Activated T-cell treated with anti-CD3 and anti-CD28 coated beads, Interleukin-2, amount 50 U/mL, for 48 hours (primary cell): ENCODE measurements at places on chromosomes 7 and 10.

GRCh38 chr10:120793088-120793487 lies 58.1 kb upstream of the WDR11 start:
- DNase-seq, result no peak

DNA sequence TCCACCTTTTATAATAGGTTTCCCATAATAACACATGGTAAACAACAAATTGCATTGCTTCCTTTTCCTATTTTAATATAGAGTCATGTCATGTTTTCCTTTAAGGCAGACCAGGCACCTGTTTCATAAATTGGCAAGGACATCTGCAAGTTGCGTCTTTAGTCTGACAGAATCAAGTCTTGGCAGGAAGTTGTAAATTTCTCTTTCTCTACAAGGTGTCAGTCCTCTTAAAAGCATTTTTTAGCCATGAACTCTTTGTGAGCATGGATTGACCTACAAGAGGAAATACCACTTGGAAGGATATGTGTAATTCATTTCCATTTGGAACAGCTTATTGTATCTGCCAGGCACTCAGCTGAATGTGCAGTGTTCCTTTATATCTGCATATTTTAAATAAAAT lies 176.8 kb downstream of the PRKG1 start:
- no peak for DNase-seq

GRCh38 chr10:8235253-8236027 lies 181.0 kb downstream of the GATA3 start:
- peak; percentile 25 for DNase-seq

DNA sequence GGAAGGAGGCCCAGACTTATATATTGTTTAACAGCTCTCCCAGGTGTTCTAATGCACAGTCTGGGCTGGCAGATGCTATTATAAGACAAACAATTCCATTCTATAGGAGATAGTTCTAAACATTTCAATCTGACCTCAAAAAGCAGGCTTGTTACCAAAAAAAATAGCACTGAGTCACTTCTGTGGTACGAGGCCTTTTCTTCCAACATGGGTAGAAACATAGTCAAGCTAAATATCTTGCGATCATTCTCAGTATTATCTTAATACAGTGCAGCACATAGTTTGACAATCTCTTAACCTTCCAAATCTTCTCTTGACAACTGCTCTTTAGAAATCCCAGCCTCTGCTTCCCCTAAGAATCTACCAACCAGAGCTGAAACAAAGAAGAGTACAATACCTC lies 46.6 kb upstream of the MKX start:
- DNase-seq, result no peak

GRCh38 chr7:112882991-112883390 lies 92.8 kb upstream of the TMEM168 start:
- DNase-seq, result no peak

GRCh38 chr10:92894081-92894655 lies 45.8 kb downstream of the EXOC6 start:
- DNase-seq, result no peak

- no peak for DNase-seq
Observed at GRCh38 chr7:123237-123636, 69.1 kb upstream of the FAM20C start.

GRCh38 chr7:27147199-27148030 lies at the start of gene HOXA6:
HOXA6 (minus strand) TSS chr7:27147774; CDS start chr7:27147749, 25 bp downstream.
- no peak for DNase-seq

DNA sequence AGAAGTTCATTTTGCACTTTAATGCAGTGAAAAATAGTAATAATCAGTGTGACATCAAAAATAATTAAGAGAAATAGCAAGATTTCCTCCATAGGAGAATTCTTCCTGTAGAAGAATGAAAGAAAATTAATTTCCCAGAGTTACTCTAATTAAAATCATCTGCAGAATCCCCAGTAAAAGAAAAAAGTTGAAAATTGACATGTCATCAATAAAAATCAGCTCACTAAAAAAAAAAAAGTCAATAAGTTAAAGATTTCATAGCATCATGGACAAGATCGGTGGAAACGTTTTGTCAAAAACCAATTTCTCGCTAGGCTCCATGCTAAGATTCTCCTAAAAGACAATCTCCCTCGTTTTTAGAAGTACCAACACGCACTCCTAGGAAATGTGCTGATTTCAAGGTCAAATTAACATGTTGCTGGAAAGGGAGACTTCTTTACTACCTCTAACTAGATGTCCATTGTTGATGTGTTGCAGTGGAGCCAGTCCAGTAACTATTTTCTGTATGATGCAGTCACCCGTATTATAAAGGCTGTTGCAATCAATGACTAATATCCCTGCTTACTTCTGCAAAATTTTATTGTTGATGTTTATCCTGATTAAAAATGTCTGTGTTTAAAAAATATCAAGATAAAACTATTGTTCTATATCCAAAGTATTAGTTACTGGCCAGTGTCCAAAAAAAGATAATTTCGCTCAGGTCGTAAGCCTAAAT lies 591.9 kb upstream of the MGMT start:
- DNase-seq, result no peak

GRCh38 chr10:30562787-30563186 lies 66.8 kb downstream of the LYZL2 start:
- DNase-seq, result peak; percentile 41

DNA sequence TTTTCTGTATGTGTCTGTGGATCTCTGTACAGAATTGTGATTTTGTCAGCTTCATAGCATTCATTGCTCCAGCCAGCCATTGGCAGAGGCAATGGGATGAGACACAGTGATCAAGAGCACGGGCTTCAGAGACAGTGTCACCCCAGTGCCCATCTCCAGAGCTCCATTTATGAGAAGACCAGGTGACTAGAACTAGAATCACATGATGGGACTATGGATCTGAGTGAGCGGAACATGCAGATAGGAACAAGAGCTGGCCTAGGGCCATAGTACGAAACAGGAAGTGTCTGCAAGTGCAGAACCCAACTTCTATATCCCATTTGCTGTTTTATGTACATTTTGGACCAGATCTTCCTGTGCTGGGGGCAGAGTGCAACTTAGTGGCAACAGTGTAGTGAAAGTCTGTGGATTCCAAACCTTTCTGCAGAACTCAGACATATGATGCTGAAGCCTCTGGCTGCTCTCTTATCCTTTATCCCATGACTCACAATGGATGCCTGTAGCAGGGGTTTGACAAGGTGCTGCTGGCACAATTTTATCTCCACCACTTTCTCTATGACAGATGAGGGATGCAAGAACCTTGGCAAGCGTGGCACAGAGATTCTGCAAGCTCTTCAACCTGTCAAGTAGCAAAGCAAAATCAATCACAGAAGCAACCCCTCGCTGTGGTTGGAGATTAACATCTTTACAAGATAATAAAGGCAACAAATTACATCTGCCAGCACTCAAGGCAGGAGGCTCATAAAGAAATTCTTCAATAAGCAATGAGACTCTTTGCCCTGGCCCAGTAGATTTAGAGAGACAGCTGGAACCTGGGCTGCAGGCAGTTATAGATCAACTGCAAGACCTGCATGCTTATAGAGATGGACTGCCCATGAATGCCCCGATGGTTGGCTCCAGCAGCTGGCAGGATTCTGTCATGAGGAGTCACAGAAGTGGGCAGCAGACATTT lies 681.3 kb downstream of the TNS3 start:
- DNase-seq, result no peak

- DNase-seq, result no peak
Observed at GRCh38 chr7:94061326-94061725, 57.2 kb upstream of the BET1 start.

DNA sequence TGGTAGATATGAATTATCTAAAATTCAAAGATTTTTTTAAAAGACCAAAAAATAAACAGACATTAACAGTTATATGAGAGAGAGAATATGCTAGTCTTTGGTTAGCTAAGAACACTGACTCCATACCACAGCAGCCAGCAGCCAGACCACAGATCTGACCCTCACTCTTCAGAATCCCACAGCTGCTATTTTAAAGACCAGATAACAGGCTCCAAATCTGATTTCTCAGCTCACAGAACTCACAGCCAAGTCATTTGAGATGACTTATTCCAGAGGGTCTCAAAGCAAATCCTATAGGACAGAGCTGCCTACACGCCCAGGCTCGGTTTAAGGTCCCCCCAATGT lies 20.4 kb downstream of the NUDCD3 start:
- DNase-seq, result no peak

DNA sequence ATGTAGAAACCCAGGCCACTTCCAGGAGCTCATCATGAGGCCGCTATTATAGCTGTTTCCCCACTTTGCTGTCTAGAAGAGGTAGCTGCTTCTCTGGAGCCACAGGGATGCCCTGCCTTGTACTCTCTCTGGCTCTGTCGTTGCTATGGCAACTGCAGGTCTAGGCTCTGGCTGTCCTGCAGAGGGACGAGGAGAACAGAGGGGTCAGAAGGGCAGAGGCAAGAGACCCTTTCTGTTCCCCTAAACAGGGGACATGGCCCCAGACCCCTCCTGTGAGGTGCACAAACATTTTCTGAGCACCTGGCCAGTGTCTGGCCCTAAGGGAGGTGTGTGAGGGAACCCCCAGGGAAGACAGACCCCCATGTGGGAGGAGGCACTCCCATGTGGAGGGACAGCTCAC lies 31.4 kb downstream of the ITPRIP start:
- no peak for DNase-seq

GRCh38 chr10:61313460-61313859 lies 139.7 kb downstream of the TMEM26 start:
- no peak for DNase-seq

DNA sequence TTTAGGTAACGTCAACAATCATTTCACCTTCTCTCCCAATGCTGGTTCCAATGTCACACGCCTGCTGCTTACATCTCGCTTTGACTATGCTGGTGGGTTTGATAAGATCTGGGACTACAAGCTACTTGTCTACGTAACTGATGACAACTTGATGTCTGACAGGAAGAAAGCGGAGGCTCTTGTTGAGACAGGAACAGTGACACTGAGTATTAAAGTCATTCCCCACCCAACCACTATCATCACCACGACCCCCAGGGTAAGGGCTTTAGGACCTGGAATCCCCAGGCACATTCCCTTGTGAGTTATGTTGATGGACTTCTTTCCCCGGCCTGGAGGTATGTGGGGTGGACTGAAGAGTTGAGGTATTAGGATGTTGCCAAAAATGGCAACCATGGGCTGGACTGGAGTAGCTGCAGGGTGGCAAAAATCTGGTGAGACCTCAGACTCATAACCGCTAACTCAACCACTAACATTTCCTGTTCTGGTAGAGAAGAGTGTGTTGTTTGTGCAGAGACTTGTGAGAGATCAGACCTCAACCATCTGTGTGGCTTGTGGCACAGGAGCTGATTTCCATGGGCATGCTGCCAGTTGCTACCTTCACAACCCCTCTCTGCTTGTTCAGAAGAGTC lies 59.2 kb downstream of the CDHR3 start:
- DNase-seq, result peak; percentile 78

GRCh38 chr7:27709137-27710075 lies 30.6 kb upstream of the TAX1BP1 start:
- no peak for DNase-seq

DNA sequence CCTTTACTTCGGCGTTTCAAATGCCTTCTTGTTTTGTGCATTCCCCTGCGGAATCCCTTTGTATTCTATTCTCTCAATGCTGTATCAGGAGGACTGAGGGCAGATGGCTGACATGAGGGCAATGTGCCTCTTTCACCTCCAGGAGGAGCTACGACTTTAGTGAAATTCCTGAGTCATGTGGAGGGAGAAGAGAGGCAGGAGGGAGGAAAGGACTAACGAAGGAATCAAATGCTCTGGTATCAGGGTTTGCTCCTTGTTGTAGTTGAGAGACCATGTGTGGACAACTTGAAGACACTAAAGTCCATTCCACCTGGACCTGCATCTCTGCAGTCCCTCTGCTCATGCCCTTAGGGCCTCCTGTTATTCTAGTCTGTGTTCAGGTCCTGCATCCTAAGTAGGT lies 40.2 kb upstream of the PRSS58 start:
- no peak for DNase-seq

DNA sequence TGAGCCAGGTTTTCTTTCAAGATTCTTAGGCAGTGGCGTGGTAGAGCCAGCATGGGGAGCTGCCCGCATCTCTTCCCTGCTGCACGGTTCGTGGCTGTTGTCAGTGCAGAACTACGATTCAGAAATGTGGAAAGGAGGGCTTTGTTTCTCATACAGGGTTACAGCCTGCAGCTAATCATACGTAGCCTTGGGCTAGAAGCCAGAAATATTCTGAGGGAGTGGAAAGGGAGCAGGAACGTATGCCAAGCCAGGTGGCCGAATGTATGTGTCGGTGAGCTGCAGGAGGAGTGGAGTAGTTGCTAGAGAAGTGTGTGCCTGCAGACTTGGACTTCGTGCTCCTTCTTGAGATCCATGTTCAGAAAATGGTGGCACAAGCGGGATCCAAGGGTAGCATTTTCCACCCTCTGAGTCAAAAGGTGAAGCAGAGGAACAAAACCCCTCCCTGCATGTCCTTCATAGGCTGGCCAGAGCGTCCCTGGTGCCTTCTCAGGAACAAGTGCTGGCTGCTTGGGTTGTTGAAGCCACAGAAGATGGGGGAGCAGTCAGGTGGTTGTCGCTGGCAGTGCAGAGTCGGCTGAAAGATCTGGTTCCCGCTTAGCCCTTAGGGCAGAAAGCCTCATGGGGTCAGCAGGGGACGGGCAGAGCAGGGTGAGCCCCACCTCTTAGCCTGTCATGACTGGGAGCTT lies 40.9 kb downstream of the LANCL2 start:
- no peak for DNase-seq

GRCh38 chr7:102044984-102045673 lies 227.7 kb downstream of the CUX1 start:
- no peak for DNase-seq

DNA sequence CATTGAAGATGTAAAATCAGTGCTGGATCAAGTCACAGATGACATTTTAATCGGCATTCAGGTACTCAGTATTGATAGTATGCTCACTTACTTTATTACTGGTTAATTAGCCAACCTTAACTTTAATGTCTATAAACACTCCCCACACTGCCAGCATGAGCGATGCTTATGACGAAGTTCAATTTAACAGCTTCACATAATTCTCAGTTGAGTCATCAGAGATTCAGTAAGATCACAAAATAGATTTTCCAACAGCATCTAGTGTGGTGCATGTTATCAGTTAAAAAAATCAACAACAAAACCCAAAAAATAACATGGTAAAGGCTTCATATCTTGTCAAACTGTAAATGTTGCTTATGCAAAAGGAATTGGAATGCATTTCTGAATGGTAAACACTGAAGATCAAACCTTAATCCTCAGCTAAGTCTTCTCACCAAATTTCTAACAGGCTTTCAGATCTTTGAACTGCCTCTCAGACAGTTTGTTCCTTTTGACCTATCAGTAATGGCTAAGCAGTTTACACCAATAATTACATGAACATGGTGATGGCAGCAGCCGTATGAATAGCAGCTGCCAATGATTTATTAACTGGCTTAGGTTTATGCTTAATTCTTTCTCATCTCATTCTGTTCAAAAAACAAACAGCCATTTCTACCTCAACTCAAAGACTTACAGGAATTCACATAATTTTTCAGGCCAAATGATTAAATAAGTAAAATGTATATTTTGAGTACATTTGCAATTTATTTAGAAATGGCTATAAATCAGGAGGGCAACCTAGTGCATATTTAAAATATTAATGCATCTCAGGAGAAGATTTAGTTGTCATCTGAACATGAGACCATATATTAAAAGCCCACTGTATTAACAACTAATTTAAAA lies 98.5 kb downstream of the CABCOCO1 start:
- no peak for DNase-seq
